Calu3 (cell line): ENCODE measurements at places on chromosomes 11 and 22. TPM values are rescaled to one million over a fixed set of nuclear protein-coding genes. Genes with fewer than 3 reads are reported as not detected.

The OR4D10 gene
- not detected in 2 replicates for total RNA-seq

The SULT4A1 gene
- total RNA-seq, result 7.9 and 9.1 TPM in 2 replicates

The OR5AP2 gene
- total RNA-seq, result not detected in 2 replicates

The SLC22A25 gene
- total RNA-seq, result not detected in 2 replicates

The VSTM5 gene
- 0.71 and 0.76 TPM in 2 replicates for total RNA-seq

The SESN3 gene
- 5.6 and 6.0 TPM in 2 replicates for total RNA-seq
